ENCODE measurements at places on chromosomes 7 and 10. TPM values are rescaled to one million over a fixed set of nuclear protein-coding genes. Genes with fewer than 3 reads are reported as not detected.

Gene CLDN3
- 0.44 TPM for total RNA-seq

Gene PNLIPRP3
- not detected for total RNA-seq

Gene CCL24
- total RNA-seq = not detected

Gene CLDN4
- not detected for total RNA-seq

DNA sequence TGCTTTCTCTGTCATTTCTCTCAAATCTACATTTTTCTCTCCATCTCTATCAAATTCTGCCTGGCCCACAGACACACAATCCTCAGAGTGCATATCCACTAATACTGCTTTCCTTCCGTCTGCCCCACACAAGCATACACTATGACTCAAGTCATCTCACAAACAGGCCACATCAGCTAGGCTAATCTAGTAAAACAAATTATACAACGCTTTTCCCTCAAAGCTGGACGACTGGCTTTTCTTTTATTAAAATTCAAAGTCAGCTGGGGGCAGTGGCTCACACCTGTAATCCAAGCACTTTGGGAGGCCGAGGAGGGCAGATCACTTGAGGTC, 161.1 kb downstream of the FAM107B start:
- no peak for DNase-seq

- no peak for DNase-seq
Measured at GRCh38 chr7:120417244-120417979, 144.4 kb downstream of the KCND2 start.

GRCh38 chr7:77245015-77245755, 45.6 kb upstream of the FGL2 start:
- peak; percentile 17 for DNase-seq

DNA sequence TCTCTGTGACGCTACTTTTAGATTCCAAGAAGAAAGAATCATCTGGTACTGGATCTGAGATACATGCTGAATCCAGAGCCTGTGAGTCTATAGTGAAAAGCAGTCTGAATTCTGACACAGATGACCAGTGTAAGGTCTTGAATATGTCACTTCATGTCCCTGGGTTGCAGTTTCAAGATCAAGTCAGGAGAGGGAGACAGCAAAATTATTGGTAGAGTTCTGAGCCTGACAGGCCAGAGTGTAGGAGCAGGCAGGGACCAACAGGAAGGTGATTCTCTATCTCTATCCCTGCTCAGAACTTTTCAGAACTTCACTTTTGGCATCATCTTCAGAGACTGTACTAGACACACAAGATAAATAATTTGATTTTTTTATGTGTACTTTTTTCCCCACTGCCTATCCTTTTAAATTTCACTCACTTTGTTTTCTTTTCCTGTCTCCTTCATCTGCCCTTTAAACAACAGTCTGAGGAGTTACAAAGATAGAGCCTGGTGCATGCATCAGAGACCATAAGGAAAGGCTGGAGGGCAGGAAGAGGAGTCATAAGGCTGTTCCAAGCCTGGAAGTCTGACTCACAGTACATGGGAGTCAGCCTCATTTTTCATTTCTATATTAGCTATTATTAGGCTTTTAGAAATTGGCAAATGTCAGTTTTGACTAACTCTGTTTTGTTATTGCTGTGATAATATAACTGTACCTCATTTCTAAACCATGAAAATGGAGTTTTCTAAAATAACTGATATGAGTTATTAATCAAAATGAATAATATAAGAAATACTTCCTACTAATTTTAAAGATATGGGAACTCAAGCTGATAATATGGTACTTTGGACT, 120.2 kb upstream of the TMEM229A start:
- peak; percentile 60 for DNase-seq

GRCh38 chr10:62017491-62017870, 116.0 kb downstream of the ARID5B start:
- no peak for DNase-seq

GRCh38 chr10:121627876-121628581, 29.8 kb upstream of the FGFR2 start:
- DNase-seq = no peak

DNA sequence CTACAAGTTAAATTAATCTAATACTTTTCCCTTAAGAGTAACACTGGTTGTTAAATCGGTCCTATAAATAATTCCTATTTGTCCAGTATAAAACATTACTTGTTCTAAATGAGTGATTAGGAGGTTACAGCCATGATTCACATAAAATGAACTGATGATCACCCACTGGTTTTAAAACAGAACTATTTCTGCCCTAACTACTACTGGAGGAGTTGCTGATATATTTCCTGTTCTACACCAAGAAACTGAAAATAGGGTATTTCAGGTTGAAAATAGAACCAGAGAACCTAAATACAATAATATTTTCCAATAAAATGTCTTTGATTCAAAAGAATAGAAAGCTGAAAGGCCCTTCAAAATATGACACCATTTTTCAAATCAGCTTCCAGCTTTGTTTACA, 30.9 kb downstream of the DNAJC1 start:
- no peak for DNase-seq

GRCh38 chr7:20408467-20408826, 77.7 kb downstream of the ITGB8 start:
- no peak for DNase-seq

DNA sequence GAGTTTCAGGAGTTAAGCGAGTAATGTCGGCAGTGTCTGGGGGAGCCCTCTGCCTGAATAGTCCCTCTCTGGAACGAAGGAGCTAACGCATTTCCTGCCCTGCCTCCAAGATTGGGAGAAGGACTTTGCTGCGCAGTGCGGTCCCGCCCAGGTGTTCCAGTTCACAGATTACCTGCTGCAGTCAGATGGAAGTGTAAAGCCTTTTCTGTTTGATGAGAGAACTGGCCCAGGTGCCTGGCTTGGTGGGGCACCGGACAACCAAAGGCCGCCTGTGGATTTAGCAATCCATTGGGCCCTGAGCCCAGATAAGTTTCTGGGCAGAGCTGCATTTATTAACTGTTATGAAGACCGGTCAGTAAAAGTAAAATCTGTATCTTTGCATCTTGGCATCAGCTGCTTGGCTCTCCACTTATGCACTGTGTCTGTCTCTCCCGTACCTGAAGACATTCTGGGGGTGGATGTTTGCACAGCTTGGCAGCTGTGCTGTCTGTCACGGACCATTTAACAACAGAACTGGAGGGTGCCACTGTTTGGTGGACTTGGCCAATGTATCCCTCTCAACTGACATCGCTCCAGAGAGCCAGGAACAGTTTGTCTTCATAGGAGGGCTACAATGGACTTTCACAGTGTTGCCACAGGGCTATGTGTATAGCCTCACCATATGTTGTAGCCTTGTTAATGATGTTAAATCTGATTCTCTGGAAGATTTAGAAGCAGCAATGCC, 654.7 kb upstream of the ZWINT start:
- DNase-seq = no peak
